ENCODE measurements at places on chromosomes 3 and 15. TPM values are rescaled to one million over a fixed set of nuclear protein-coding genes. Genes with fewer than 3 reads are reported as not detected.

The CHRM5 gene
- not detected for total RNA-seq

The LRRC31 gene
- not detected for total RNA-seq

DNA sequence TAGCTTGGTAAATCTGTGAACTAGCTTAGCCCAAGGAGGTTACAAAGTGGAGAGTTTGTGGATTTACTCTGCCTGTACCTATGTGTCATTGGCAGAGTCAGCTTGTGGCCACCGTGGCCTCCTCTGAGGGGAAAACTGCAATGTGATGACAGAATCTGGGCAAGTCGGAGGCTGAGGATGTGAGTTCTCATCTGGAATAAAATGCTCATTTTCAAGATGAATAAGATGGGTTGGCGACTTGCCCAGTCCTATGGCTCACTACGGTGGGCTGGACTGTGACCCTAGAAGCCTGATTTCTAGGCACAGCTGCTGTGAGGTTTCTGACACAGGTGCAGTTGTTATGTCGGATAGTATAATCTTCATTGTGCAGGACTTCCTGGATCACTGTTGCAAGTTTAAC is 83.7 kb downstream of the ETV5 start:
- DNase-seq: peak; percentile 64

DNA sequence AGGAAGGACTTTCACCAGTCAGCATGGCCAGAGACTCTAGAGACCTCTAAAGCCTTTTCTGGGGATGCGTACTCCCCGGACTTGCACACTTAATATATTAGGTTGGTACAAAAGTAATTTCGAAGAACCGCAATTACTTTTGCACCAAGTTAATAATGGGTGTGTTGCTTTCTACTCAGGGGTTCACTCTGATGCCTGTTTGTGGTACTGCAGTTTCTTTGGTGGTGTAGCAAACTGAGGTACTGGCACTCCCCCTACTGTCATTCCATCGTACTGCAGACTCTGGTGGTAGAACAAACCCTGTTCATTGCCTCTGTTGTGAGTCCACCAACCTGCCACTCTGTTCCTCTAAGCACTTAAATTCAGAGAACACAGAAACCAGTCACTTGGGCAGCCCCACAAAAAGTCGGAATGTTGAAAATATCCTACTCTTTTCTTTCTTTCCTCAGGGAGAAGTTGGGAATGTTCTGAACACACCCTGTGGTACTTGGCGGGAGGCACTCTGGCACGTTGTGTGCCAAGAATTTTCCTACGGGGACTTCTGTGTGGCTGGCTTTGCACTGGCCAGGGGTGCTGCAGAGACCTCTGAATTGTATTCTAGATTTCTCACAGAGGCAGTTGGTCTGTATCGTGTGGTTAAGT is 46.3 kb downstream of the GABRG3 start:
- peak; percentile 83 for DNase-seq

DNA sequence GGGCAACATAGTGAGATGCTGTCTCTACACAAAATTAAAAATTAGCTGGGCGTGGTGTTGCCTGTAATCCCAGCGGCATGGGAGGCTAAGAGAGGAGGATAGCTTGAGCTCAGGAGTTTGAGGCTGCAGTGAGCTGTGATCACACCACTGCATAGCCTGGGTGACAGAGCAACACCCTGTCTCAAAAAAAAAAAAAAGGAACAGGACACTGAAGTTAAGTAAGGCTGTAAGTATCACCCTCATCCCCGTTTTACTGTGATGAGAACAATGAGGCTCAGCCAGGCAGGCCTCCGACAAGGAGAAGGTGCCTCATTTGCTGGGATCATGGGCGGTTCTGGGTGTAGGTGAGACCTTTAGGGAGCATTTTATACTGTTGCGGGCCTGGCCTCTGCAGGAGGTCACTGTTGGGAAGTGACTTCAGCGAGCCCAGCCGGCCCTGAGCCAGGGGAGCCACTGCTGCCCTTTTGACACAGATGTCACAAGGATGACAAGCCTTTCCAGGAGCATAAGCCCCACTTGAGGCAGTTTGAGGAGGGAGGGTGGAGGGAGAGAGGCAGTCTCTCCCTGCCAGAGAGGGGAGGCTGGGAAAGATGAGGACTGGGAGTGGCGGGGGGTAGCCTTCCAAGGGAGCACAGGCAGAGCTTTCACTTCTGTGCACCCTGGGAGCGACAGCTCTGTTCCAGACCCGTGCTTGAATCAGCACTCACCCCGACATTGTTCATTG is 30.8 kb downstream of the IRAK2 start:
- DNase-seq: no peak

DNA sequence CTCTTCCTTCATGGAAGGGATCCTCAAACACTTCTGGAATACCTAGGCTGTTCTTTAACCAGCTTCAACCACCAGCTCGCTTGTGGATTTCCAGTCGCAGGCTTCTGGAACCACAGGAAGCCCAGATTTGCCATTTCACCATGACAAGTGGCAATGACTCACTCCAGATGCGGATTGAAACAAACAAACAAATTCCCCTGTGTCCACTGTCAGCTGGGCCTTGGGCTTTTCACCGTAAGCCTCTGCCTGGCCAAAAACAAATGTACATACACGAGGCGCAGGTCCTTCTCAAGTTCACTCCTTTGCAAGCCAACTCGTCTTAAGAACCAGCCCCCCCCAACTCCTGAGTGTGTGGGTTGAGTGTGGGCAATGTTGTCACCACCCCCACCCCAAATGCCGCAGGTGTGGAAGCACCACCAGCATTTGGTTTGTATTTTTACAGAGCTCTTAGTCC is 8.8 kb downstream of the BCL6 start:
- no peak for DNase-seq

- DNase-seq: no peak
Observed at GRCh38 chr15:32718821-32719716, 1.3 kb downstream of the GREM1 start.

- DNase-seq: no peak
Observed at GRCh38 chr15:50633653-50634052, 52.9 kb downstream of the TRPM7 start.

All from tongue (tissue), 3 donors.